ENCODE measurements at places on chromosomes 3 and 15.

DNA sequence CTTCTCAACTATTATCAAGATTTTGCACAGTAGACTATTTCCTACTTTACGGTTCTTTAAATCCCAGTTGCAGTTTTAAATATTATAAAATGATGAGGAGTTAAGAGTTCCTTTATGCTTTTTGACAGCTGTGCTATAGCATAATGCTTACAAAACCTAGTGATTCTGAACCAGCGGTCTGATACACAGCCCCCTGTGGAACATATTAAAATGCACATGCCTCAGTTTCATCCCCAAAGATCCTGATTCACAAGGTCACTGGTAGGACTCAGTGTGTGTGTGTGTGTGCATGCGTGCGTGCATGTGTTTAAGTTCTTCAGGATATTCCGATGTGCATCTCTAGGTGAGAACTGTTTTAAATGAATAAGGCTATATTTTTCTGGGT, 330.1 kb upstream of the TPM1 start:
- DNase-seq: no peak

DNA sequence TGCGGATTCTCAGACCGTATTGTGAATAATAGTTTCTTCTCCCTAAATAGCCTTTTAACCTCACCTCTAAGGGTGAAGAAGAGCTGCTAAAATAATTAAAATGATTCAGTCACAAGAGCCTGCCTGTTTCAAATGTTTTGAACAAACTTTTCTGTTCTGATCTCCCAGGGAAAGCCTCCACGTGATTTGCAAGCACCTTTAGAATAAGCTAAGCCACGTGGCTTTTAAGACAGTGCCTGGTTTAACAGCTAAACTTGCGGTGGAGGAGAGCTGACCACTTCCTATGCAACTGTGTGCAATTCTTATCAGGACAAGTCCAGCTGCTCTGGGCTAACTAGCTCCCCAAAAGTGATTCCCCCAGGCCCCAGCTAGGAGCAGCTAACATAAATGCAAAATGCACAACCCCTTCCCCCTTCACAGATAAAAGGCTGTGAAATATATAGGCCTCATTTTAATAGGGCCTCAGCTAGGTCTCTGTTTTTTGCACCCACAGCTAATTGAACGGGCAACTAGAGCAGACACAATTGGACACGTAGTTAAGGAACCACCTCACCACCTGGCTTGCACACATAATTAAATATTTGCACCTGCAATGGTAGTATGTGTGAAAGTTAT, 401.2 kb upstream of the NR2F2 start:
- no peak for DNase-seq

GRCh38 chr3:127954640-127955039, 39.6 kb downstream of the KBTBD12 start:
- DNase-seq: no peak

DNA sequence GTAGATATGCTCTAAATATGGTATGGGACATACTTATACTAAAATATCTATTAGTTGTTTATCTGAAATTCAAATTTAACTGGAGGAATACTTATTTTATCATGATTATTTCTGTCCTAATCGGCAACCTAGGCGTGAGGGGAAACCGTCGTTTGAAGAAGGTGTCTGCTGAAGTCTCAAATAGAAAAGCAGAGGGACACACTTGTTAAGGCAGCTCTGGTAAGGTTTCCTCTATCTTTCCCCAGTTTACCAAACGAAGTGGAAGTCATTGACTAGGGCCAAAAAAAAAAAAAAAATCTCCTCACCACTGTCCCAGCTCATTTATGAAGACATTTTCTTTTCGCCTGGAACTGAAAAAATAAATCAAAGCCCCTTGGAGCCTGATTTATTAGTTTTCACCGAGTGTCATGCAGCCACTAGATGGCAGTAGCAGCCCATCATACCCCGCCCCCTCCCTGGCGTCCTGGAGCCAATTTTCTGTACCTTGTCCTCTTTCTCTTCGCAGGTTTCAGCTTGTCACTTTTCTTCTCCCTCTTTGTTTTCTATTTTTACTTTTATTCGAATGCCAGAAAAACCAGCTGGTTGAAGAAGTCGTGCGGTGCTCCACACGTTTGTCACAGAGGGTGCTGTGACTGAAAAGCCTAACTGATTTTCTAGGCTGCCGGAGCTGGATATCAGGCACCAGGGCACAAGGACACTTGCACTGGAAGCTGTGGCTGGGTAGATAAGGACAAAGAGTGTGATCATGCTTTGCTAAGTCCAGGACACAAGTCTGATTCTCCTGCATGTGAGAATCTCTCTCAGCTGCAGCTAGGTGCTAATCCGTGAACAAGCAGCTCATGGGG, 238.7 kb downstream of the ZPLD1 start:
- peak; percentile 60 for DNase-seq

DNA sequence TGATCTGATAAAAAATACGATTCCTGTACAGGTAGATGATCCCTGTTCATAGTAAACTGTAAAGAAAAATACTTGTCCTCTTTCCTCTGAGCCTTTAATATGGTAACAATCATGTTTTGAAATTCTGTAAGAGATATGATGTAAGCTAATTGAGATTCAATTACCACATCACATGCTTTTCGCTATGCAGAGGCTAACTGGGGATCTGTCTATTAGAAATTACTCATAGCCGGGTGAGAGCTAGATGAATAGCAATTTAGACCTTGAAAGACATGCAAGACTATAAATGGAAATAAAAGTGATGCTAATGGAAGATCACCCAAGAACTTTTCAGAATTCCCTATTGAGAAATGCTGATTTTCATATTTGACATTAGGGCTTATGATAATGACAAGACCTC, 579.9 kb upstream of the ZNF717 start:
- peak; percentile 11 for DNase-seq

GRCh38 chr3:143525408-143525807, 322.9 kb downstream of the SLC9A9 start:
- DNase-seq: peak; percentile 72

- peak; percentile 83 for DNase-seq
Observed at GRCh38 chr15:98823012-98823458, 174.7 kb downstream of the IGF1R start.

DNA sequence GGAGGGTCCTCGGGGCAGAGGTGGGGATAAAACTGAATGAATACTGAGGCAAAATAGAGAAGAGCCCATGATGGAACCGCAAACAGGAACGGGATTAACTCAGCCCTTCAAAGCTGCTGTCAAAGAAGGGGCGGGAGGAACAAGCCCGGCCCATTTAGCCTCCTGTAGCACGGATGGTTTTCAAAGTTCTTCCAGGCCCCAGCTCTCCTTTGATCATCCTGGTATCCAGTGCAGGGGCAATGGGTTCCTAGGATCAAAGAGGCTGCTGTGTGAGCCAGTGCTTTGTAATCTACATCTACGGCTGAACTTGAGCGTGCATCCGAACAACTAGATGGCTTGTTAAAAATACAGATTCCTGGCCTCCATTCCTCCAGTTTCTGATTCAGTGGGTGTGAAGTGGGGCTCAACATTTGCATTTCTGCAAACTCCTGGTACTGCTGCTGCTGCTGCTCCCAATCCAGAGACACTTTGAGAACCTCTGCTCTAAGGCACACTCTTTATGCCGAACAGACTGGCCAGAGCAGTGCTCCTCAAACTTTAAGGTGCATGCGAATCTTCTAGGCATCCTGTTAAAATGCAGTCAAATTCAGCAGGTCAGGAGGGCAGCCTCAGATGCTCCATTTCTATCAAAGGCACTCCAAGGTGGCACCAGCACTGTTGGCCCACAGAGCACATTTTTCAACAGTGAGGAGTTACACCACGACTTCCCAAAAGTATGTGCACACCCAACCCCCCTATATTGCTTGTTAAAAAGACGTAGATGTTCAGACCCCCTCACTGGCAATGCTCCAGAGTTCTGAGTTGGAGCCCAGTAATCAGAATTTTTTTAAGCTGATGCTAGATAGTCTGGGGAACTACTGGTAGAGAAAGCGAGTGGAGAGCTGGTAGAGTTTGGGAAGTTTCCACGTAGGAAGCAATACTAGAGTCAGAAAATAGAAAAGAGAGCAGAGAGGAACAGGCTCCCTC, 5.6 kb downstream of the GALNT15 start:
- DNase-seq: peak; percentile 86

- peak; percentile 58 for DNase-seq
Observed at GRCh38 chr3:188534633-188535032, 380.7 kb downstream of the LPP start.

- DNase-seq: no peak
Observed at GRCh38 chr15:90307661-90308060, 42.2 kb downstream of the NGRN start.

DNA sequence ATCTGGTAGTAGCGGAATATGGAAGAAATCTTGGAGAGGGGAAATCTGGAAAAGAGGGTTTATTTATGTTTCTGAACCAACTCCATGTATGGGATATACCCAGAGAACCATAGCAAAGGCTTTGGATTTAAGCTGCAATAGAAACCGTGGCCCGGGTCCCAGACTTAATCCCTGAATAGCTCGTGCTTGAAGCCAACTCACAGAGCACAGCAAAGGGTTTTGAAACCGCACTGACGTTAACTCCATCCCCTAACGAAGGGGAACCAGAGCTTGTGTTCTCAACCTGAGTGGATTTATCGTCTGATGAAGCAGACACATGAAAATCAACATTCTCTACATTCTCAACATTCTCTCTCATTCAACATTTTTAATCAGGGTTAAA, 154.6 kb downstream of the APBA2 start:
- DNase-seq: no peak

DNA sequence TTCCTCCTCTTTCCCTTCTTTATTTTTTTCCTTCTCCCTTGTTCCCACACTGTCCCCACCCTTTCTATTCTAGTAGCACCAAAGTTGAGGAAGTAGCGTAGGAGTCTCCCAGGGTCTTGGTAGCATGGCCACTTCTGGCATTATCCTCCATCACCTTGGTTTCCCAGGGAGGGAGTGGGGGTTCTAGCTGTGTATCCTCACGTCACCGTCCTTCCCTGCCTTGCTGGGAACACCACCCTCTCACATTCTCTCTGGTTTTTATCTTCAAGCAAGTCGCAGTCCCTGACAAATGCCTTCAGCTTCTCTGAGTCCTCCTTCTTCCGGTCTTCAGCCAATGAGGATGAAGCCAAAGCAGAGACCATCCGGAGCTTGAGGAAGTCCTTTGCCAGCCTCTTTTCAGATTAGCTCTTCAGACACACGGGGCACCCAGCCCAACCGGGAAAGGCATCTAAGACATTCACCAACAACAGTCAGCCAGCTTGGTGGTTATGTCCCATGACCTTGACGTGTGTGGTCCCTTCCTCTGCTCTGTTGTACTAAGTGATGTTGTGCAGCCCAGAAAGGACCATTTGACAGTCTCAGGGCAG, 31.6 kb upstream of the TIMP4 start:
- no peak for DNase-seq

- peak; percentile 46 for DNase-seq
Observed at GRCh38 chr3:75294124-75294523, 370.0 kb upstream of the FRG2C start.

DNA sequence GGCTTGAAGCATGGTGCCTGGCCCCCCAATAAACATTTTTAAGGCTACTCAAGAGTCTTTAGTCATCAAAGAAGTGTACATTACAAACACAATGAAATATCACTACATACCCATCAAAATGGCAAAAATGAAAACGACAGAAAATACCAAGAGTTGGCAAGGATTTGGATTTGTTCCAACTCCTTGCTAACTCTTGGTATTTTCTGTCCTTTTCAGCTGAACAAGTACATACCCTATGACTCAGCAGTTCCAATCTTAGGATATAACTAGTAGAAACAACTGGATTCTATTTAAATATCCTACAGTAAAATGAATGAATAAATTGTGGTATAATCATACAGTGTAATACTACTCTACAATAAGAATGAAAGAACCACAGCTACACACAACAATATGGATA, 25.1 kb upstream of the GABPB1 start:
- peak; percentile 28 for DNase-seq

DNA sequence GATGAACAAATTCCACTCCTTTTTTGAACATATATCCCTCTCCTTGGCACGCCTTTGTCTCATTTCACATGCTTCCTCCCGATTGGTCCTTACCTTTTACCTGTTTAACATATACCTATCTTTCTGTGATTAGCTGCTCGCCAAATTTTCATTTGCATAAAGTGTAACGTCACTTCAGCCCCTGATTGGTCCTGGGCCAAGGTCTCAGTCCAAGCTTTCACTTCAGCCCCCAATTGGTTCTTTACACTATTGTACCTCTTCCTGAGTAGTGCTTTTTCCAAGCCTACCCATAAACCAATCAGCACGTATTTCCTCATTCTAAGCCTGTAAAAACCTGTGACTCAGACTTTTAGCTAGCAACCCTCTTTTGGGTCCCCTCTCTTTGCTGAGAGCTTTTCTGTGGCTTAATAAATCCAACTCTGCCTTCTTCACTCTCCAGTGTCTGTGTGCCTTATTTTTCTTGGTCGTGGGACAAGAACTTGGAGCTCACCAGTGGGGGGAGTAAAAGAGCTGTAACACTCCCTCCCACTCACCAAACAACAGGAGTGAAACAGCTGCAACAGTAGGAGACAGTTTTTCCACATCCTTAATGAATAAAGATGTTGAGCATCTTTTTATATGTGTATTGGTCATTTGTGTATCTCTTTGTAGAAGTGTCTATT, 584 bp upstream of the XCR1 start:
- DNase-seq: no peak

DNA sequence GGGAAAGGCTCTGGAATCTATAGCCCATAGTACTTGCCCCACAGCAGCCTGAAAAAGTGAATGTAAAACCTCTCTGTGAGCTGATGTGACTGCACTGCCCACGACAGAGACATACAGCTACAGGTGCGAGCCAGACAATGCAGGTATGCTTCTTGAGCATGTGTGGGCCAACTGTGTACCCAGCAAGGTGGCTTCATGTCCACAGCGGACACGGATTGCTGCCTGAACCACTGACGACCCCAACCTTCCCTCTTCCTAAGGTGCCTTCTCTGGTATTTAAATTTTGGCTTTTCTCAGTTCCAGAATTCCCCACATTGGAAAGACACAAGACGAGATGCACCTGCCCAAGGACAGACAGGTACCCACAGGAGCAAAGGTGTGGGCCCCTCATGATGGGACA, 65.8 kb downstream of the SCN5A start:
- no peak for DNase-seq

GRCh38 chr3:51684971-51685751, 14.1 kb downstream of the TEX264 start:
- no peak for DNase-seq

GRCh38 chr3:18740631-18741583, 315.8 kb upstream of the SATB1 start:
- no peak for DNase-seq

GRCh38 chr3:52065264-52065756, 8.9 kb upstream of the DUSP7 start:
- DNase-seq: no peak

DNA sequence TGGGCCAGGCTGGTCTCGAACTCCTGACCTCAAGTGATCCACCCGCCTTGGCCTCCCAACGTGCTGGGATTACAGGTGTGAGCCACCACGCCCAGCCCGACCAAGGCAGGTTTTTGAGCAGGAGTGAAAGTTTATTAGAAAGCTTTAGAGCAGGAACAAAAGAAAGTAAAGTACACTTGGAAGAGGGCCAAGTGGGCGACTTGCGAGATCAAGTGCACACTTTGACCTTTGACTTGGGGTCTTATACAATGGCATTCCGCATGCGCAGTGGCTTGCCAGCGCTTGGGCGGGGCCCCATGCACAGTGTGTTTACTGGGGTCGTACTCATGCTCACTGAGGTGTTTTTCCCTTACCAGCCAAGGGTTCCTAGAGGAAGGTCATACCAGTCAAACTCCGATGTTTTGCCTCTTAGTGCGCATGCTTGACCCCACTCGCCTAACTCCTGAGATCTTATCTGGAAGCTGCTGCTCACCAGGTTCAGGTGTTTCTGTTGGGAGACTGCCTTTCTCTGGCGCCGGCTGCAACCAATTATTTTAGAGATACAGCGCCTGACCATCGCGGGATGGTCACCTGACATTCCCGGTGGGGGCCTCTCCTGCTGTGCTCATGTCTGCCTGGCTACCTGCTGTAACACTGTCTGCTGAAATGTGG, 46.9 kb upstream of the FLNB start:
- no peak for DNase-seq
